ENCODE measurements at places on chromosomes 3 and 15.

GRCh38 chr3:71416876-71417275 is 166.7 kb downstream of the FOXP1 start:
- DNase-seq: peak; percentile 67

- DNase-seq: no peak
Observed at GRCh38 chr15:47794252-47794914, 77.1 kb downstream of the SEMA6D start.

DNA sequence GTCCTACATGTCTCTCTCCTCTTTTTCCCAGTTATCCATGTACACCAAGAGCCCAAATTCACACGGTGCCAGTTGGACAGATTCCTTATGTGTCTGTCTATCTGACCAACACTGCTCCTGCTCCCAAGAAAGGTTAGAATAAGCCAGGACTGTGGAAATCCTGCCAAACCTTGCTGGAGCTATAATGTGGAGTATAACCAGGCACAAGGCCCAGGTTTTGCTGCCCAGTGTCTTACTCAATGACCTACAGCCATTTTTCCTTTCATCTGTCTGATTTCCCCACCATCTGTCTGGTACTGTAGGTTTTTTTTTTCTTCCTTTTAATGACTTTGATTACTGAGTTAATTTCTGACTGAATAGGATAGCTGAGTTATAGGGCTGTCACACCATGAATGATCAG is 26.5 kb upstream of the MINDY4B start:
- no peak for DNase-seq

- no peak for DNase-seq
Observed at GRCh38 chr3:125961289-125961589, 7.7 kb upstream of the ROPN1B start.

DNA sequence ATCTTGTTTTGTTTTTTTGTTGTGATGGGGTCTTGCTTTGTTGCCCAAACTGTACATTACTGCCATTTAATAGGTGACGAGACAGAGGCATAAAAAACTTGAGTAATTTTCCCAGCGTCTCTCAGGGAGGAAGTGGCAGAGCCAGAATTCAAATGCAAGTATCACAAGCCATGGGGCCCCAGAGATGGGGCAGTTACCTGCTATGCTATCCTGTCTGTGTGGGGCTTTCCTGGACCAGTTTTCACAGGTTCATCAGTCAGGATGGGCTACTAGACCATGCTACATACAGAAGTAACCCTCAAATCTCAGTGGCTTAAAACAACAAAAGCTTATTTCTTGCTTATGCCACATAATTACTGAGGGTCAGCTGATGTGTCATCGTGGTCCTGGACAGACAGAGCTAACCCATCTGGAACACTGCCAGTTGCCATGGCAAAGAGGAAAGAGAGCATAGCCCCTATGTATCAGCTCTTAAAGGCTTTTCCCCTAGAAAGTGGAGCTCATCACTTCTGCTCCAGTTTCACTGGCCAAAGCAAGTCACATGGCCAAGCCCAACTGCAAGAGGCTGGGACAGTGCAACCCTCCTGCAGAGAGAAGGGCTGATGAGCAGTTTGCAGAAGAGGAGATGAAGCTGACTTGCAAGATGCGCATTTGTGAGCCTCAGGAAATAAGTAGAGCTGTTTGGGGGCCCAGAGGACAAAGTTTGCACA is 31.7 kb upstream of the SYNM start:
- no peak for DNase-seq
